Panc1 (cell line): ENCODE measurements at places on chromosomes 16 and 17. TPM values are rescaled to one million over a fixed set of nuclear protein-coding genes. Genes with fewer than 3 reads are reported as not detected.

DNA sequence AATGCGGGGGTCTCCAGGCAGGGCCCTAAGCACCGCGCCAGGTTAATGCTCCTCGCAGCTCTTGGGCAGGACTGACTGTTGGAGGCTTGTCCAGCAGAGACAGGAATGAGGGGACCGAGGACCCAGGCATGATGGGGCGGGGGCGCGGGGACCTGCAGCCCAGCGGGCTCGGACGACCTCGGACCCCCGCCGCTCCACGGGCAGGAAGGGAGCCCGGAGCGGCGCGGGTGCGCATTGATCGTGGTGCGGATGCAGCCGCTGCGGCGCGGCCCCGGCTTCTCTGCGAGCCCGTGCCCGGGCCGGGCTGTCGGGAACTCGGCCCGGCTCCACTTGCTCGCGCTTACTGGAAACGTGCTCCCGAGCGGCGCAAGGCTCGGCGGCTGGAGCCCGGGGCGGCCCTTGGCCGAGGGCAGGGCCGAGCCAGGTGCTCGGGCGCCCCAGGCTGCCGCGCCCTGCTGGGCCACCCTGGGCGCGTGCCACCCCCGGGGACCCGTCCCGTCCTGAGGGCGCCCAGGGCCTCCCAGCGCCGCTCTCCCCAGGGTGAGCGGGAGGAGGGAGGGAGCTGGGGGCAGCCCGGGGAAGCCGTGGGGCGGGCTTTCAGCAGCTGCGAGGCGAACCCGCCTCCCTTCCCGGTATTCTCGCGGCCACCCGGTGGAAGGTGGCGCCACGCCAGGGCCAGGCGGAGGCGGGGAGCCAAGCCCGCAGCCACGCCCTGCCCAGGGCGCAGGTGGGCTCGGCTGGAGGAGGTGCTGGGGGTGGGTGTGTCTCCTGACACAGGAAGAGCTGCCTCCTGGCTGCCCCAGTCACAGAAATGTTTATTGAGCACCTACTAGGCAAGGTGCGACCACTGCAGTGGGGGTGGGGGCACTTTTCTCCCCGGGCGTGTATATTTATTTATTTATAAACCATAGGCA lies 45.9 kb downstream of the SOCS3 start:
- DNase-seq, result no peak

ASB16 gene
- total RNA-seq, result not detected

DNA sequence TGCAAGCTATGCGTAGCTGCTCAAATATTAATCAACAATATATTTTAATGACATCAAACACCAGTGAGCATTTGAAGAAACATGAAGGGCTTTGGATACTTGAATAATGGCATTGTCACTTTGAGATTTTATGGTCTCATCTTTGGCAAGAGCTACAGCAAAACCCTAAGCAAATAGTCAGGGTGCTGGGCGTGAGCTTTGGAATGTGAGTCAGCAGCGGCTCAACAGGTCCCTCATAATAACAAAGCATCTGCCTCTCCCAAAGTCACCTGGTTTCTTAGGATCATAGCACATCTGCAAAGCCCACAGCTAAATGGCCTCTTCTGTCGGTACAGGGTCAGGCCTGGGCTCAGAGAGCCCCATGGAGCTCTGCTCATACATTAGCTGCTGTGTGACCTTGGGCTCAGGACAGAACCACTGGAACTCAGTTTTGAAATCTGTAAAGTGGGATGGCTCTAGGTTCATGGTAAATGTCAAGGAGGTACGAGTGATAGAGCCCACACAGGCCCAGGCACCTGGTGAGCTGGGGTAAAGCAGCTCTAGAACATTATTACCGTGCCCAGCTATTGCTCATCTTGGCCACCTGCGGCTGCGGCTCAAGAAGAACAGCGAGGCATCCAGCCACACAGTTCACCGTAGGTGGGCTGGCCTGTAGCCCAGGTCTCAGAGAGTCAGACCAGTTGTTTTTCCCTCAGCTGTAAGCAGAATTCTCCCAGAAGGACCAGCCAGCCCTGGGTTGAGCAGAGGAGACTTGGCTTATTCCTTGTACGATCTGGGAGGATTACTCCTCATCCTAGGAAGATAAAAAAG lies 544.5 kb upstream of the CDH11 start:
- DNase-seq, result no peak

DNA sequence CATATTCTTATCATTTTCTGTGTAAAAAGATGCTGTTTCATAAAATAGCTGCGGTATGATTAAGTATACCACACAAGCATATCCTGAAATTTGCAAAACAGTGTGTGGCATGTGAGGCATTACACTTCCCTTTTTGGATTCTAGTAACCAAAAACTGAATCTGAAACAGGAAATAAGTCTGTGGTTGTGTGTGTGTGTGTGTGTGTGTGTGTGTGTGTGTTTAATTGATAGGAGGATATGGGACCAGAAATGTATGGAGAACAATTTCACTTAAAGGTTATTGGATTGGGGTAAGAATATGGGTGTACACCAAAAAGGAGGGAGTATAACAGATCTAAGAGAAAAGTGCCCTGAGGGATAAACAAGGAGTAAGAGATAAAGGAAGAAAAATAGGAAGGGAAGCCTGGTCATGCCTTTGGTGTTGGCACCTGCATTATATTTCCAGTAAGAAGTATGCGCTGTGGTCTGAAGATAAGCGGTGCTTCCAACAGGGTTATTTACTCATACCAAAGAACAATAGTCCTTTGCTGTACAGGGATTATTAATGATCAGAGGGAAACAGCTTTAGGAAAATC lies 4.0 kb downstream of the LYRM1 start:
- no peak for DNase-seq

- DNase-seq, result no peak
These were observed 32.7 kb downstream of the BMERB1 start for GRCh38 chr16:15466886-15467781.

KRT28 gene
- not detected for total RNA-seq

AXIN1 gene
- total RNA-seq, result 53.3 TPM

- DNase-seq, result no peak
These were observed 19.2 kb downstream of the RAI1 start for GRCh38 chr17:17700251-17700969.

DNA sequence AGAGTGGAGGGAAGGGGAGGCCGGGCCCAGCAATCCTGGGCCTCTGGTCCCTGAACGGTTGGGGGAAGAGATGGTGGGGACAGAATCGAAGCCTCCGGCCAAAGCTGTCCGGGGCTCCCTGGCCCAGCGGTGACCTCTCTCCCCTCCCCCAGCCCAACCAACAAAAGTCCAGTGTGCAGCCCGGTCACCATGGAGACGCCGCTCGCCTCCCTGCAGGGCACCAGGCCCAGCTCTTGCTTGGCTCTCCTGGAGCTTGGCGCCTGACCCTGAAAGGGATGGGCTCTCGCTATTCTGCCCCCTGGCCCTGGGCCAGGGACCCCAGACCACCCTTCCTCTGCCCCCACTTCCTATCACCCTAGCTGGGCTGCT lies 1.3 kb downstream of the METRN start:
- DNase-seq, result no peak

DNA sequence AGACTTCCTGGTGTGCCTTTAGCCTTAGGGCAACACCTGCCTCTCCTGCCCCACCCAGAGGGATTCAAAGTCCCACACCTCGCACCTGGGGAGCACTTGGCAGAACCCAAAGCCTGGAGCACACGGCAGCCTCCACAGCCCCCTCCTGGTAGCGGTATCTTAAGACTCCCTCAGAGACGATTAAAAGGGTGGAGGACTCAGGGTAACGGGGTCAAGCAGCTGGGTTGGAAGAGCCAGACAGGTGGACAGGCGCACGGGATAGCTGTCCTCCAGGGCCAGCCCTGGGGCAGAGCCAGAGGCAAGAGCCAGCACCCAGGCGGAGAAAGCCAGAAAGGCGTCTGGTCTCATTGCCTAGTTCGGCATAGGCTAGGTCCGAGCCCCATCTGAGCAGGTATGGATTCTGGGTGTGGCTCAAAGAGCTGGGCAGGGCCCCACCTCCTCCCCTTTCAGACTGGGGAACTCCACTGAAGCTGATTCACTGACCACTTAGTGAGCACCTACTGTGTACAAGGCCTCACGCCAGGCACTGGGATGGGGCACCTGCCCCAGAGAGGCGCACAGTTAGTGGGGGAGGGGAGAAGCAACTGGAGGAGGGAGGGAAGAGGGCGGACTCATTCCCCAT lies 55.0 kb upstream of the MEAK7 start:
- no peak for DNase-seq

FZD2 gene
- 35.4 TPM for total RNA-seq

DNA sequence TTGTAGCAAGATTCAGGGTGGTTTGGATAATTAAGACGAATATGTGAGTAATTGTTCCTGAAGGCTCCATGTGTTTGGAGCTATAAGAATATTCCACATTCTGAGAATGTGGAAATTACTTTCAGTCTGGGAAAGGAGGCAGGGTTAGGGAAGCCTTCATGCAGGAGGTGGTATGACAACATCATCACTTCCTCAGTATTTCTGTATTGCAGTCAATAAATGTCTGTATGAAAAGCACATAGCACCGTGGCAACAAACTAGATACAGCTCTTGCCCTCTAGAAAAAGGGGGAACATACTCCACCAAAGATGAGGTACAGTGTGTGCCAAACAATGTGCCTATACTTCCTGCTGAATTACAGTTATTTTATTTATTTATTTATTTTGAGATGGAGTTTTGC lies 26.1 kb upstream of the DHRS7B start:
- no peak for DNase-seq
